K562 (cell line): ENCODE measurements at places on chromosomes 5 and 9. TPM values are rescaled to one million over a fixed set of nuclear protein-coding genes. Genes with fewer than 3 reads are reported as not detected.

SMAD5 gene
- polyA plus RNA-seq, result 12.4 and 17.4 TPM in 2 replicates

CCL28 gene
- polyA plus RNA-seq, result not detected in 2 replicates

DNA sequence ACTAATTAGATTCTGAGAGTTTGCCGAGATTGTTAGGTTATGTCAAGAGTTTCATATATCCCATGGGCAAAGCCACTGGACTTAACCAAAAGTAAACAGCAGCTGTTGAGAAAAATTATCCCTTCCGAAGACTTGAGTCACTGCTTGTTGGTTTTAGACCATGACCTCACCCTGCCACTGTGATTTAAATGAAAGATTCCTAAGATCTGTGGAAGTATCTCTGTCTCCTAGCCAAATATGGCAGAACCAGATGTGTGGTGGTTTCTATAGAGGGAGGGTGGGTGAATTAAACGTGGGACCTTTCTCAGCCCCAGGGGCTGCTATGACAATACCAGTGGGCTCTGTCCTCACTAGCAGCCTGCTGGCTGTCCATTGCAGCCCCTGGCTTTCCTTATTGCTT is 19.3 kb downstream of the DMRT3 start:
- no peak for DNase-seq

DNA sequence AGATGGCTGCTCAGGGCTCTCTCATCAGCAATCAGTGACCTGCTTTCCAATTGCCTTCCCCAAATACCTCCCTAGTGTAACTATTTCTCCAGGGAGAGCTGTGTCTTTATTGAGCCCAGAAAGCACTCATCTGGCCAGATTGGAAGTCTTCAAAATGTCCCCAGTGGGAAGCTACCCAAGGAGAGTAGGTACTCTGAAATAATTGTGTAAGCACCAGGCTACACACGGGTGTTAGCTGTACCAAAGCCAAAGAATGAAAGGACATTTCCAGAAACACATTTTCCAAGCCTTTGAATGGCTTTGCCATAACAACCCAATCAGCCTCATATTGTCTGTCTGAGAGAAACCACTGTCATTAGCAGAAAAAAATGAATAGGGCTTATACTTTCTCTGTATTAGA is 318.8 kb downstream of the FAM170A start:
- DNase-seq, result no peak

DNA sequence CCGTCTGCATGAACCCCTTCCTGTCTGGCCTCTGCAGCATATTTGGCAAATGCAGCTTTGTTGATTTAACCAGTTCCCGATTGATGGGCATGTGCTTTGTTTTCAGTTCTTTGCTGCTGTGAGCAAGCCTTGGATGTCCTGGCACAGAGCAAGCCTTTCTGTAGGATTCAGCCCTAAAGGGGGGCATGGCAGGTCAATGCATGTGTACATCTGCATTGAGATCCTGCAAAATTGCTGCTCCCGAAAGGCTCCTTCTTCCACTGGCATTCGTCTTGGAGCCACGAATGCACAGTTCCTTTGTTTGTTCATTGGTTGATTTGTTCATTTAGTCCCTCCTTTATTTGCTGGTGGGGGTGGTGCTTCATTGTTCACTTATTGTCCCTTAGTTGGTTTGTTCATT is 34.8 kb downstream of the COL5A1 start:
- no peak for DNase-seq

DNA sequence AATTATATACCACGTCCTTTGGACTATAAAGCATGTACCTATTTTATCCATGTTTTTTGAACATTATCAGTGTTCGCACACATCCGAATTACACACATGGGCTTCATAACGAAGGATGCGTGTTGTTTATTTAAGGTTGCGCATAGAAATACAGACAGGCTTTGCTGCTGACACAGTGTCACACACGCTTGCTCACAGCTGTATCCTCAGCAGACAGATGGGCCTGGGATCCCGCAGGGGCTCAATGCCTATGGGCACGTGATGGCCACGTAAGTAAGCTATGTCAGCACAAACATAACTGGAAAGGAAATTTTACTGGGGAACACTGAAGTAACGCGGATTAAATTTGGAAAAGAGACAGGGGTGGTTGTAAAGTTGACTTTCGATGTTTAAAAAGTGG is 76.6 kb downstream of the OTULIN start:
- DNase-seq, result no peak

GRCh38 chr9:5357431-5358105 is 17.9 kb upstream of the RLN1 start:
- DNase-seq, result no peak

IL3 gene
- polyA plus RNA-seq, result not detected in 2 replicates

GPRIN1 gene
- 5.1 and 5.8 TPM in 2 replicates for polyA plus RNA-seq

GRCh38 chr5:156121882-156122281 is 205.1 kb upstream of the SGCD start:
- no peak for DNase-seq

- DNase-seq, result peak; percentile 27
Observed at GRCh38 chr5:138573949-138574670, 1.1 kb downstream of the HSPA9 start.

- DNase-seq, result no peak
Observed at GRCh38 chr5:14168144-14168792, 25.1 kb downstream of the TRIO start.

GRCh38 chr9:100729336-100729895 is 151.5 kb downstream of the CAVIN4 start:
- no peak for DNase-seq

OR1Q1 gene
- polyA plus RNA-seq, result not detected in 2 replicates

- DNase-seq, result no peak
Observed at GRCh38 chr5:97167435-97167834, 15.6 kb downstream of the RIOK2 start.

ANXA2R gene
- 4.8 and 7.5 TPM in 2 replicates for polyA plus RNA-seq
